ENCODE measurements at places on chromosomes 5 and 9.

DNA sequence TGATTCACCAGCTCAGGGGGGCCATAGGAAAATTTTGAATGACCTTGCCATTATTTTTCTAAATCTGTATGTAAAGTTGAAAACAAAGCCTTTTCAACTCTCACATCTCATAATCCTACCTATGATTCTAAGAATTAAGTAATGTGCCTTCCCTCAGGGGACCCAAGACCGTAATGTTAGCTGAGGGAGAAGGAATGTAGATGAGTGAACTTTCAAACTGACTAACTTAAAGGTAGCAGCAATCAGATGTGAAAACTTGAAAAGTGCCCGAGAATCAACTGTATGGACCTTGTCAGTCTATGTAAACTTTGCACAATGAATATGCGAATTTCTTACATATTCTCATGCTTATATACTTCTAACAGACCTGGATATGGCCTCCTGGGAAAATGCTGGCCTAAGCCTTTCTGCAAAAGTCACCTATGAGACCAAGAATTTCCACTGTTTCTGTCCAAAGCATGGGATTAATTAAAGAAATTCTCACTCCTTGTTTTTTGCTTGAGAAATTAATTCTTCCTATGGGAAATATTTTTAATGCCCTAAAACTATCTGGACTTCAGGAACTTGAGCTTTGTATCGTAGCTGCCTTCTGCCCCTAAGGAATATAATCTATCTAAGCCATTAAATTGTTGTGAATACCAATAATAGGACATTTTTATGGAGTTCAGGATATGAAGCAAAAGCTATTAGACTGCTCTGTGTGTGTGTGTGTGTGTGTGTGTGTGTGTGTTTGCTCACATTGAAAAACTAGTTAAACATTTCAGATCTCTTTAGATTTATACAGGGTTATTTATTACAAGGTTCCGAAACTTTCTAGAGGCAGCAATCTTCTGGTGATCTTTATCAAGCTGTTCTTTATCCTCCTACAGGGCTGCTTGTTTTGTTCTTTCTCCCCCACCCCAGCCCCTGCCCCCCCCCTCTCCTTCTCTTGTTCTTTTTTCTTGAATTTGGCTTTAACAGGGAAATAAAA is 169.1 kb upstream of the CLINT1 start:
- DNase-seq = no peak

GRCh38 chr5:1174122-1174936 is 27.1 kb upstream of the SLC6A19 start:
- DNase-seq = peak; percentile 83

- peak; percentile 91 for DNase-seq
Measured at GRCh38 chr5:142959683-142960657, 189.8 kb downstream of the ARHGAP26 start.

- DNase-seq = no peak
Measured at GRCh38 chr5:110951373-110951791, 120.1 kb upstream of the TSLP start.

DNA sequence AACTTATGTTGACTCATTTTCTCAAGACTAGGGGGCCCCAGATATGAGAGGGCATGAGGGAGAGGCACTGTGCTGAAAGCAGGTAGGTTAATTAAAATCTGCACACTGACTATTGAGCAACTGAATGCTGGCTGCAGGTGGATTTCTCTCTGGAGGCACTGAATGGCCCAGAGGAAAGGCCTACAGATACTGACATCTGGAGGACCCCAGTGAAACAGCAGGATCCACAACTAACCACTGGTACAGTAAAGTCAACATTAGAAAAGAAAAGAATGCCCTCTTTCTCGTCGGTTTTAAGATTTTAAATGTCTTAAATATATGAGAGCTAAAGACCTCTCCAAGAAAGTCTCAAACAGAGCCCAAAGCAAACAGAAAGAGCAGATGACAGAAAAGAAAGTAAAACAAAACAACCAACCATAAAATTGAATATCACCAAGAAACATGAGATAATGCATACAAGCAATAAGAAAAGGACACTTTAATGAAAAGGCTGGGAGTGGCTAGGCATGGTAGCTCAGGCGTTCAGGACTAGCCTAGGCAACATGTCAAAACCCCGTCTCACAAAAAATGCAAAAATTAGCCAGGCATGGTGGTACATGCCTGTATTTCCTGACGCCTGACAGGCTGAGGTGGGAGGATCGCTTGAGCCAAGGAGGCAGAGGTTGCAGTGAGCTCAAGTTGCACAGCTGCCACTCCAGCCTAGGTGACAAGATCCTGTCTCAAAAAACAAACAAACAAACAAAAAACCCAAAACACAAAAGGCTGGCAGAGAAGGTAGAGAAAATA is 43.3 kb downstream of the PUM3 start:
- no peak for DNase-seq

GRCh38 chr5:22591461-22591860 is 261.7 kb downstream of the CDH12 start:
- no peak for DNase-seq

GRCh38 chr5:120053841-120054240 is 410.3 kb upstream of the PRR16 start:
- no peak for DNase-seq

DNA sequence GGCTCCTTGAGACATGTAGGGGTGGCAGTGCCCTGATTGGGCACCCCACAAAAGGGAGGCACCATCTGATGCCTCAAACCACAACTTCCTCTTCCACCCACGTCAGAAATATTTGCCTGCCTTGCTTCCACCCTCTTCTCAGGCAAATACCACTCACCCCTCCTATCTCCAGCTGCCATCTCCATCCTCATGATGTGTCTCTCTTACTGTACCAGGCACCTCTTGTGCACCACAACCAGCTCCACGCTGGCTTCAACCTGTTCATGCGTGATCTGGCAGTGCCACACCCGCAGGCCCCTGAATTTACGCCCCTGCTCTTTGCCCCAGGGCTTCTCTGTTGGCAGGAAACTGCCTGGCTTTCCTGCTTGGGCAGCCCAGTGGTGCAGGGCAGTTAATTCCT is 87.8 kb upstream of the HSPA9 start:
- peak; percentile 44 for DNase-seq

GRCh38 chr9:93059011-93059714 is 662 bp downstream of the SUSD3 start:
- DNase-seq = no peak

DNA sequence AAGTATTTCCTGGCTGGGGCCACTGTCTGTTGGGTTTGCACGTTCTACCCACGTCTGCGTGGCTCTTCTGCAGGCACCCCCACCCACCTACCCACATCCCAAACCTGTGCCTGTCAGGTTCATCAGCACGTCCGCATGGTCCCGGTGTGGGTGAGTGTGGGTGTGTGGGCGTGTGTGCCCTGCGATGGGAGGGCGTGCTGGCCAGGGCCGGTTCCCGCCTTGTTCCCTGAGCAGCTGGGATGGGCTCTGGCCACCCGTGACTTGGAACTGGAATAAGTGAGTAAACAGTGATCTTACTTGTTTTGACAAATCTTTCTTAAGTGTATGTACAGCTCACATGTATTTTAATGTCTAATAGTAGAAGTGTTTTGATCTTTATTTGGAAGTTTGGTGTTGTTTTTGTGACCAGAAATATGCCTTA is 20.4 kb downstream of the ERGIC1 start:
- no peak for DNase-seq

DNA sequence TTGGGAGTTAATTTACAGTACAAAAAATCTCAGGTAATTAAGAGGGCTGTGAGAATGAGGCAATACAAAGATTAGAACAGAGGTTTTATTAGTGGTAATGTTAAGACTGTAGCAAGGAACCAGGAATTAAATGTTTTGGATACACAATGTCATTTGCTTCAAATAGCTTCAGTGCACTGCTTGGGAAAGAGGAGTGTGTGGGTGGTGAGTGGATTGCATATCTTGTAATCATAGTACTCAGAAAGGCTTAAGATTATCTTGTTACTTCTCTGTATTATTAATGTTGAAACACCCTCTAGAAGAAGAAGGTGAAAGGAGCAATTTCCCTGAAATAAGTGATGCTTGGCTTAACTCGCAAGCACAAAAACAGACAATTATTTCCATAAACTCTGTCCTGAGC is 21.0 kb upstream of the TBCA start:
- DNase-seq = no peak

GRCh38 chr9:26229324-26230054 is 551.2 kb upstream of the TUSC1 start:
- no peak for DNase-seq

DNA sequence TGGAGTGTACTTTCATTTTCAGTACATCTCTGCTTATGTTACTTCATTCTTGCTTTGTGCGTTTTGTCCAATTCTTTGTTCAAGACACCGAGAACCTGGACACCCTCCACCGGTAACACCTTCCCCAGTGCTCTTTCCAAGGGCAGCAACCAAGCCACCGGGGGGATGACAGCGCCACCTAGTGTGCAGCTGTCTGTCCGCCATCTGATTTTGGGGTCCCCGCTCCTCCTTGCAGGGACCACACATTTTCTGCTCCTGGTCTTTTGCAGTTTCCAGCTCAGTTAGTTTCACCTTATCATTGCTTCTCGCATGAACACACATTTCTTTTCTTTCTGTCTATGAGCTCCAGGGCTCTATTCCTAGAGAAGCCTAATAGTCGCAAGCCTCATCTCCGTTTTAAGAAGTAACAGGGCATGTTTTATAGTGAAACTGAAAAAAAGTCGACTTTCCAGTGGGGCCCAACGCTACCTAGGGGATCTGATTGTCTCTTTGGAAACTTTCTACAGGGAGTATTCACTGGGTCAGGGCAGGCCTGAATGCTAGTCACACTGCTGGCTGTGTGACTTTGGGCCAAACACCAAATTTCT is 152.1 kb downstream of the FSTL4 start:
- no peak for DNase-seq

DNA sequence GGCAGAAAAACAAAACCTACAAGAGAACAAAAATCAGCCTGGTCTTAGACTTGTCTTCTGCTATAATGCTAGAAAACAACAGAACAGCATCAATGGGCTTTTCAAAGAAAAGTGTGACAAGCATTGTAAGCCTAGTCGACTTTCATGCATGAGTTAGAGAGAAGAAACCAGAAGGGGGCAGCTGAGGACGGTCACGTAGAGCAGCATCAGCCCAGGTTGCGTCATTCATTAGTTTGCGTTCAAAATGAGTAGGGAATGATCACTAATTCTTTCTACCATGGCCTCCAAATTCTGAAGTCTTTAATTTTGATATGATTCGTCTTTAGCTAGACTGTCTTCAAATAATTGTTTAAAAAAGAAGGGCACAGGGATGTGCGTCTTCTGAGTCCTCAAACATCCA is 4.7 kb upstream of the ISCA1 start:
- DNase-seq = peak; percentile 52

DNA sequence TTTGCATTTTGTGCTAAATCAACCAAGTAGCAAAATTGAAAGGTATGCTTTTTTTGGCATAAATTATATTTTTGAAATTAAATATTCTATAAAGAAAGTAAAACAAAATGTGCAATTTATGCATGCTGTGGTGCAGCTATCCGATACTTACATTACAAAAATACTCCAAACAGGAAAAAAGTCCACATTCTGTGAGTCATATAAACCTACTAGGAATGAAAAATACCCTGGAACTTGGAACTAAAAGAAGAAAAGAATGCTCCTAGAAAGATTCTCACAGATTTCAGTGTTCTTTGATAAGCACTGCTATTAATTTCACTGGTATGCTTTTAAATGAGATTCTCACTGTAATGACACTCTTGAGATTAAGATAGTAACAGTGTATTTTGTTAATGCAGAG is 92.6 kb downstream of the OSMR start:
- peak; percentile 10 for DNase-seq

DNA sequence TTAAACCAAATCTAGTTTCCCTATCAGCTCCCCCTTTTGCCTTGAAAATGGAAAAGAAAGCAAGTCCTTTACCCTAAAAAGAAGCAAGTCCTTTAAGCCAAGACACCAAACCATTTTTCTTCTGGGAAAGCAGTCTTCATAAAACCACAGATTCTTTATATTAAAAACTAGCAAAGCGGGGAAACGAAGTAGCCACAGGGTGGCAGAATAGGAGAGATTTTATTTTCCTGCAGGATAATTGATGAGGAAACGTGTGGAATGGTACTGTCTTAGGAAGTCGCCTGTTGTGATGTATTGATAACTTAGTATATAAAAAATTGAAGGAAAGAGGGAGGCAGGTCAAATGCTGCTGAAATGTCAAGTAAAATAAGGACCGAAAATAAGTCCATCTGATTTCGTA is 41.1 kb downstream of the ZNF883 start:
- DNase-seq = peak; percentile 2

DNA sequence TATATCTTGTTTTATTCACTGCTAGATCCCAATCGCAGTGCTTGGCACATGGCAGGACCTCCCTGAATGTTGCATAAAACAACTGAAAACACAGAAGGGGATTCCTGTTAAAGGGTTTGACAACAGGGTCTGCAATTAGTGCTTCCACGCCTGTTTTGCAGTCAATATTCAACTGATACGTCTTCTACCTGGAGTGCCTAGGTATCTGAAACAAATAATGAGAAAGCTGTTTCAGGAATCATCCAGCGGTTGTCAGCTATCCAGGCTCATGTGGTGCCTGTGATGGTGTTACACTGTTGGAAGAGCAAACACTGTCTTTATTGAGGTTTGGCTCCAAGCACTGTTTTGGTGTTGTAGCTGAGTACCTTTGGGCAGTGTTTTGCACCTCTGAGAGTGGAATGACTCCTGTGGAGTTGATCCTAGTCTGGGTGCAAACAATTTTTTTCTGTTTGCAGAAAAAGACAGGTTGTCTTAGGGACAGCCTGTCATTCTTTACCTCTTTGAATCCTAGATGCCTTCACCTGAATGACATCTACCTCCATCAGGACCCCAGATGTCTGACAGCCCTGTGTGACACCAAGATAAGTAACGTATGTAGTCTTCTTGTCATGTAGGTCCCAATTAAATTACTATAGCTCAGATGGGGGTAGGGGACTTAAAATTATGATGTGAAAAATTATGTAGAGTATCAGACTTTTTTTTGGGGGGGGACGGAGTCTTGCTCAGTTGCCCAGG is 14.8 kb upstream of the MATR3 start:
- DNase-seq = no peak

GRCh38 chr5:55338810-55339243 is 31.0 kb downstream of the MTREX start:
- DNase-seq = no peak

- no peak for DNase-seq
Measured at GRCh38 chr5:17709011-17709710, 74.9 kb downstream of the TAF11L14 start.

DNA sequence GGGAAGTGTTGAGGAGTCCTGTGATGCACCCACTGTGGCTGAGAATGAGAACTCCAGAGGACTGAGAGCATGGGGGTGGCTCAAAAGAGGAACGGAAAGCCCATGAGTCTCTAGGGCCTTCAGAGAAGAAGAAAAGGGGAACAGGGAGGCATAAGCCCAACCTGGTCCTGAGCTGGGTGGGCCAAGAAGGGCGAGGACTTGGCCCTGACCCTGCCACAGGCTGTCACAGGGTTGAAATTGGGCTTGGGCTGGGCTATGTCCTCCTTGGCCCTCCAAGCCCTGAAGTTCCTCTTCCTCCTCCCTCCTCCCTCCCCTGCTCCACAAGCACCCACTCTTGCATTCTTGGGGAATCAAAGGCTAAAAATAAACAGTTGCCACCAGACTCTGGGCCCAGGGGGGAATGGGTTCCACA is 49.3 kb upstream of the PPARGC1B start:
- no peak for DNase-seq
